Activated naive CD8-positive, alpha-beta T cell treated with anti-CD3 and anti-CD28 coated beads for 36 hours (primary cell): ENCODE measurements at places on chromosomes 11 and 22. TPM values are rescaled to one million over a fixed set of nuclear protein-coding genes. Genes with fewer than 3 reads are reported as not detected.

The KIAA0930 gene
- total RNA-seq, result 28.0 TPM

The MUC6 gene
- total RNA-seq, result not detected

The NCR3LG1 gene
- 5.0 TPM for total RNA-seq

The SOX6 gene
- 0.04 TPM for total RNA-seq

The SLC25A18 gene
- total RNA-seq, result not detected

The GAL gene
- total RNA-seq, result 8.4 TPM

The POU2AF1 gene
- 3.0 TPM for total RNA-seq

The CCND1 gene
- 2.4 TPM for total RNA-seq

The GLB1L2 gene
- 9.1 TPM for total RNA-seq

The WNT11 gene
- total RNA-seq, result not detected

The APIP gene
- total RNA-seq, result 38.3 TPM

The LIPT2 gene
- total RNA-seq, result 4.2 TPM

The HEPHL1 gene
- total RNA-seq, result not detected

The TPBGL gene
- total RNA-seq, result 0.45 TPM

The KCNK4 gene
- total RNA-seq, result not detected

The PRPF19 gene
- total RNA-seq, result 209 TPM

The DRD2 gene
- total RNA-seq, result not detected

The OR52A1 gene
- total RNA-seq, result not detected

The NXPE1 gene
- not detected for total RNA-seq

The DHCR7 gene
- total RNA-seq, result 77.2 TPM

The UPB1 gene
- total RNA-seq, result 0.08 TPM

The CDC42EP1 gene
- total RNA-seq, result 0.32 TPM

The MMP12 gene
- total RNA-seq, result not detected

The MAPK8IP2 gene
- 0.21 TPM for total RNA-seq

The LMNTD2 gene
- 1.3 TPM for total RNA-seq

The VSIG10L2 gene
- total RNA-seq, result not detected

The IGSF22 gene
- total RNA-seq, result 1.1 TPM

The SHANK2 gene
- not detected for total RNA-seq

The C11orf87 gene
- not detected for total RNA-seq

The PNPLA5 gene
- total RNA-seq, result not detected

The OR6T1 gene
- not detected for total RNA-seq

The TMPRSS13 gene
- 1.9 TPM for total RNA-seq

The KRTAP5-11 gene
- not detected for total RNA-seq

The MFRP gene
- total RNA-seq, result not detected

The ANKK1 gene
- total RNA-seq, result 0.14 TPM

The OR52I2 gene
- total RNA-seq, result not detected

The CHCHD10 gene
- 241 TPM for total RNA-seq

The OR51I1 gene
- not detected for total RNA-seq

The ASCL2 gene
- 2.9 TPM for total RNA-seq

The PLEKHA7 gene
- total RNA-seq, result 5.1 TPM

The OSBP2 gene
- 0.84 TPM for total RNA-seq

The USP35 gene
- 3.5 TPM for total RNA-seq

The OR52E8 gene
- total RNA-seq, result not detected

The MS4A6A gene
- not detected for total RNA-seq

The CNIH2 gene
- total RNA-seq, result 1.9 TPM

The SLC7A4 gene
- 0.44 TPM for total RNA-seq

The DCHS1 gene
- total RNA-seq, result 1.4 TPM

The OR2AT4 gene
- total RNA-seq, result not detected

The MRGPRE gene
- not detected for total RNA-seq
